ENCODE measurements at places on chromosomes 1 and 21.
A peak's percentile ranks its signal among the peaks of the same experiment; 100 is the strongest.

DNA sequence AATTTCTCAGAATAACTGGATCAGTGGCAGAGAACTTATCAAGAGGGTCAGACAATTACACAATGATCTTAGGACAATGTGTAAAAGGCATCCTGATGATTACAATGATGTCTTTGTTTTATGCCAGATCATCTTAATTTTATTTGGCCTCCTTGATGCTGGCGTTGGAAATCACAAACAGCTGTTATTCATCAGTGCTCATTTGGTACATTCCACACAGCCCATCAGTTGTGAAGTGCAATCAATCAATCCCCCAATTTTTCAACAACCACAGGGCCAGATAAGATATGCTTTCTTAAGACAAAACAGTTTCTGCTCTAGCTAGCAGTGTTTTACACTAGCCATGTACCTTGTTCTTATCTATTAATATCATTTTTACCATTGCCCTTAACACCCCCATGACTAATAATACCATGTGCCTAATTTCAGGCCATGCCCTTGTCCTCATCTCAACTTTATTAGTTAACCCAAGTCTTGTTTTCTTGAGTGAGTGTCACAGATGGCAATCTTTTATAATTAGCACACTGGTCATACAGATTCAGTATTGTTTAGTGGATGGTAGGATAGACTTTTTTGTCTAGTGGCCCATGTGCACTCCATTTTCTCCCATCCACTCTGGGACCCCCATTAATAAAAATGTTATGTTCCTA lies 40.8 kb upstream of the COL24A1 start:
- DNase-seq: no peak

- no peak for DNase-seq
These were observed 3.7 kb downstream of the FOXD3 start for GRCh38 chr1:63326106-63326472.

DNA sequence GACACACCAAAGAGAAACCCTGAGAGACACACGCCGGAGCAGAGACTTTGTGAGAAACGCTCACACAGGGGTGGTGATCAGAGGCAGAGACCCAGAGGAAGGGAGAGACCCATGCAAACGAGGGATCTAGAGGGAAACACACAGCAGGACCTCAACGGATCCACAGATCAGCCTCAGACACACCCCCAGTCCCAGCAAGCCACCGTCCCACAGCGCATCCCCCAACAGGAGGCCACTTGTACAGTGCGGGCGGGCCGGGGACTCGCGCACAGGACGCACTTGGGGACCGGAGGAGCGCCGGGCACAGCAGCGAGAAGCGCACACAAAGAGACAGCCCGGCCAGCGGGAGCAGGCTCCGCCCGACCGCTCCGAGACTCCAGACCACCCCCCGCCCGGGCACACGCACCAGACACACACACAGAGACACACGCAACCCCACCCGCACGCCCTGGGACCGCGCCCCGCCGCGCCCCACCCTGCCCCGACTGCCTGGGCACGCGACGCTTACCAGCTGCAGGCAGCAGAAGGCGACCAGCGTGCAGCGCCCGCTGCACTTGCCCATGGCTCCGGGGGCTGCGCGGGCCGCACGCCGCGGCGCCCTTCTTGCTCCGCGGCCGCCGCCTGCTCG lies 587 bp downstream of the NKAIN1 start:
- DNase-seq: peak; percentile 27

DNA sequence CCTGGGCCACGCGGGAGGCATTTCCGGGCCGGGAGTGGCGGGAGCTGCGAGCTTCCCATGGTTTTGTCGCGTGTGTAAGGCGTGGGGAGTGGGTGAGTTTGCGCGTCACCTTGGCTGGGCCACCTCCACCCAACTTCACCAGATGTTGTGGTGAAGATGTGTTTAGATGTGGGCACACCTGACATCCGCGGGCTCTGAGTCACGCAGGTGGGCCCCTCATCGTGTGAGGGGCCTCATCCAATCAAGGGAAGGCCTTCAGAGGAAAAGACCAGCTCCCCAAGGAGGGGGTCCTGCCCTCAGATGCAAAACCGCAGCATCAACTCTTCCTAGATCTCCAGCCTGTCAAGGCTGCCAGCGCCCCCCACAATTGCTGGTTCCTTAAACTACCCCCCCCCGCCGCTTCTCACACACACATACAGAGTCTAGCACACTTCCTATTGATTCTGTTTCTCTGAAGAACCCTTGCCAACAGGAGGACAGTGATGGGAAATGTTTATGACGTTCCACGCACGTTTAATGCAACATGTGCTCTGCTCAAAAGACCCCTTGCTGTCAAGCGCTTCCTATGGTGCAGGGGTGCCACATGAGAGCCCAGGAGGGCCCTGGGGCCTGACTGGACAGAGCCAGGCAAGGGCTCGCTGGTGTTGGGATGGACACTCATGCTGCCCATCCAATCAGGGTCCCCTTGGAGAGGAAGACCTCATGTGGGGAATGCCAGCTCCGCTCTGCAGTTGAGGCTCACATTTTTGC lies 11.9 kb downstream of the ACTRT2 start:
- no peak for DNase-seq

- DNase-seq: peak; percentile 17
These were observed 55.3 kb upstream of the BOLA1 start for GRCh38 chr1:149844101-149844500.

DNA sequence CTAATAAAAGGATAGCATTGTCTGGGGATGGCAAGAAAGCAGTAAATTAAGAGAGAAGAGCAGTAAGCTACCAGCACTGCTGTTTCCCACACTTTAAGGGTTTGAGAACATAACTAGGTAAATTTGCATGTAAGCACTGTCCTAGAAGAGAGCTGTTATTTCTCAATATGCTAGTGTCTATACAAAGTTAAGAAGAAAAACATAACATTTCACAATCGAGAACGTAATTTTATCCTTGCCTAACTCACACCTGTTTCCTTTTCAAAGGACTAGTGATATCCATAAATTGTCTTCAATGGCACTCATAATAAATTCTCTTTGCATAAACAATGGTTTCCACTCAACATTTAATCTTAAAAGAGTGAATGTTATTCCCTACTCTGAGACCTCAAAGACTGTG lies 576.0 kb downstream of the PTBP2 start:
- no peak for DNase-seq

GRCh38 chr1:59574085-59574484 lies 240.7 kb upstream of the HOOK1 start:
- DNase-seq: no peak

DNA sequence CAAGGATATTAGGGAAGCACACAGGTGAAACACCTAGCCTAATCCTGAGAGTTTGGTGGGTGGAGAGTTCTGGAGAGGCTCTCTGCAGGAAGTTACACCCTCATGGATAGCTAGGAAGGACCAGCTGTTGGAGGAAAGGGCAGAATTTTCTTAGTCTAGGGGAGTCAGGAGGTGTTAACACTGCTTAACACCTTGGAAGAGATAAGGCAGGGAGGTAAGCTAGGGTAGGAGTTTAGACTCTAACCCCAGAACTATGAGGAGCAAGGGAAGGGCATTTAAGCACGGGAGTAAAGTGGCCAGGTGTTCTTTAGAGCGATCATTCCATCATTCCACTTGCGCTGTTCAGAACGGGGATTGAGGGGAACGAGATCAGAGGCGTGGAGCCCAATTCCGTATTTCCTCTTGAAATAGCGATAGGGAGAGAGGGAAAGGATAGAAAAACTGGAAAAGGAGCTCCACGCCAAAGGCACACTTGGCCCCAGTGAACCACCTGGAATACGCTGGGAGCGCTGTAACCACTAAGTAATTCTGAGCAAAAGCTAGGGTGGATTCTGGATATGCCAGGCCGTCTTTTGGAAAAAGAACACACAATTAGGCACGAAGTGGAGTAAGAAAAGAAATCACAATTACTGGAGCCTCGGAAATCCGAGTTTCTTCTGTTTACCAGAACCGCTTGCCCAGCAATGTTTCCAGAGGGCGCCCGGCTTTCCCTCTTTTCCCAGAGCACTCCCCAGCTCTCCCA lies 1.5 kb upstream of the GPR137B start:
- peak; percentile 41 for DNase-seq

DNA sequence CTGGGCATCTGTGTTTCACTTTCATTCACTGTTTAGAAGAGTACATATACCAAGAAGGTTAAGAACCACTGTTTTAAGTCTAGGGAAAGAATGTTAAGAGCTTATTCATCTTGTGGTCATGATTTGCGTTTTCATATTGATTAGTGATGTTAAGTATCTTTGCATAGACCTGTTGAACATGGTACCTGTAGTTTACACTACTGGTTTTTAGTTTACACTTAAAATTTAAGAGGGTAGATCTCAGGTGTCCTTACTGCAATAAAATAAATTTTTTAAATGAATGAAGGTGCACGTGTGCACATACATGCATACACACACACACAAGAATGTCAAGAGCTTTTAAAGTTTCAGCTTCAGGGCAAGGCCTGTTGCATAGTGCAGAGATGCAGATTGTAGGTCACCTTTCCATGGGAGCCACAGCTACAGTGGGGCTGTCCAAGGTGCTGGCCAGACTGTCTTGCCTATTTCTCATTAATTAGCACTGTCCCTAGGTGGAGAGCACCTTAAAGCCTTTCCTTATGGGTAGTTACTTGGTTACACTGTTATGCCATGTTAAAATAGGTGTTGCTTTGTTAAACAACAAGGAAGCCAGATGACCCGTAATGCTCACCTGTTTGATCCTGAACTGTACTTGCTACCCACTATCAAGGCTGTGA lies 543.0 kb upstream of the DAB1 start:
- no peak for DNase-seq

GRCh38 chr1:27990920-27991537 lies 31.3 kb downstream of the XKR8 start:
- no peak for DNase-seq

GRCh38 chr21:43988506-43989230 lies 23.4 kb upstream of the TRAPPC10 start:
- DNase-seq: no peak

- no peak for DNase-seq
These were observed 19.4 kb downstream of the MECR start for GRCh38 chr1:29211086-29212030.

DNA sequence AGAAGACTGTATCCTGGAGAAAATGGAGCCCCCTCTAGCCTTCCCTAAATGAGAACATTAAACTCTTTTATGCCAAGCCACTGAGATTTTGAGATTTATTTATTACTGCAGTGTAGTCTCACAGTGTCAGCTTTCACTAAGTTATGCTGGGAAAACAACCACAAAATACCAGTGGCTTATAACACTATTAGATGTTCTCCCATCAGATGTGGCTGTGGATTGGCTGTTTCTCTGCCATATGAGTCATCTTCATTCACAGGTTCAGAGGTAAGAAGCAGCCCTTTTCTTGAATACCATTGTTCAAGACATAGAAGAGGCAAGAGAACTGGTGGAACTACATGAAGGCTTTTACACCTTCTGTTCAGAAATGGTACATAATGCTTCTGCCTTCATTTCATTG lies 32.1 kb upstream of the ST6GALNAC5 start:
- DNase-seq: no peak

GRCh38 chr1:197284325-197284724 lies 16.3 kb downstream of the CRB1 start:
- no peak for DNase-seq

GRCh38 chr1:147723691-147724323 lies 36.6 kb downstream of the GJA5 start:
- peak; percentile 44 for DNase-seq

GRCh38 chr1:65538086-65538485 lies 117.6 kb downstream of the LEPR start:
- no peak for DNase-seq

DNA sequence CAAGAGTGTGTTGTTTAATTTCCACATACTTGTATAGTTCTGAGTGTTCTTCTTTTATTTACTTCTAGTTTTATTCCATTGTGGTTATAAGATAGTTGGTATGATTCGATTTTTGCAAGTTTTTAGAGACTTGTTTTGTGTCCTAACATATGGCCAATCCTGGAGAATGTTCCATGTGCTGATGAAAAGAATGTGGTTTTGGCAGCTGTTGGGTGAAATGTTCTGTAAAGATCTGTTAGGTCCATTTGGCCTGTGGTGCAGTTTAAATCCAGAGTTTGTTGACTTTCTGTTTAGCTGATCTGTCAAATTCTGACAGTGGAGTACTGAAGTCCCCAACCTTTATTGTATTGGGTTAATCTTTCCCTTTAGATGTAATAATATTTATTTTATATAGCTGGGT lies 19.5 kb upstream of the TIPRL start:
- no peak for DNase-seq

DNA sequence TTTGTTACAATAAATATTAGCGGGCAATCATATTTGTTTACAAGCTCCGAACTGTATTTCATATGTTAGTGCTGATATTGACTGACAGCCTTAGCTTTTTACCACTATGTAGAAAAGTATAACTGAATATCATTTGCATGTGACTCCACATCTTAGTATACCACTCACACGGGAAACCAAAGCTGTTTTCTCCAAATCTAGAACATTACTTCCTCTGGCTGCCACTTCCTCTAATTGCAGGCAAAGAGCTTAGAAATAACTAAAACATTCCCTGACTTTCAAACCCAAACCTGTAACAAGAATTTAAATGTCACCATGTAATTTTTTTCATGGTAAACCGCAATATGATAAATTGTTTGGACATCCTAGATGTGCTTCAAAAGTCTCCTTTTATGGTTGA lies 174.7 kb downstream of the LBR start:
- no peak for DNase-seq

GRCh38 chr1:180040034-180040433 lies 85.4 kb downstream of the CEP350 start:
- DNase-seq: no peak

GRCh38 chr21:19489930-19490329 lies 1086.3 kb upstream of the TMPRSS15 start:
- DNase-seq: no peak

DNA sequence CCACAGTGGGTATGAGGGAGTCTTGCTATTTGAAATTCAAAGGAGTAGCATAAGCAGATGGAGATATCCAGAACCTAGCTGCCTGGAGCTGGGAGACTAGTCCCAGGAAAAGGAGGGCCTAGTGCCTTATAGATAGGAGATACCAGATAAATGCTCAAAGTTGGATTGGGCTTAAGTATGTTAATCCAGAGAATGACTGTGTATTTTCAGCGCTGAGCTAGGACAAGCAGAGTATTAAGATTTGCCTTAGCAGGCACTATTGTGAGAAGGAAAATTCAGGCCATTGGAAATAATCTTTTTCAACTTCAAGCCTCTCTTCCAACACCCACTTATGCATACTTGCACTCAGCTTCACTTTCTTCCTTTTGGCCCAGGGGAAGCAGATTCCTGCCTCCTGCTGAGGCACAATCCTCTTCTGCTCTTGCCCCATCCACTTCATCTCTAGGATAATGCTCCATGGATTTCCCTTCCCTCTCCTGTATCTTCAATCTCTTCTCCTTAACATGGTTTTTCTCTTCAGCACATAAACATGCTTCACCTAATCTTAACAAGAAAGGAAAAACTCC lies 21.1 kb downstream of the PIK3C2B start:
- DNase-seq: no peak
